NCI-H510A (cell line): ENCODE measurements at places on chromosomes 1 and 21.

GRCh38 chr1:106290805-106291501 is 765.5 kb upstream of the PRMT6 start:
- no peak for DNase-seq

DNA sequence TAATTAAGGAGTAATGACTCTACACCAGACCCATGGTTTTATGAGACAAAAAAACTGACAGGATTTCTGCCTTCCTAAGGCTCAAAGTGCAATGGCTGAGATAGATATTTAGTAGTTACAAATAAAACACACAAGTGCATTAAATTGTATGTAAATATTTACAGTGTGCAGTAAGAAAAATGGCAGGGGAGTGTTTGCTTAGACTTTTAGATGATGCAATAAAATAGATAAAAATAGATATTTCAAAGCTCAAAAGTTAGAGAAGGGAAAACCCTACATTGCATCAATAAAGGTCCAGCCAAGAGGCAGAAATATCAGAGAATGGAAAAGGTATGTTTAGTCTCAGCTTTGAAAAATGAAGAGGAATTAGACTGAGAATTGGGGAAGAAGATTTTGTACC is 226.3 kb upstream of the FGGY start:
- no peak for DNase-seq

GRCh38 chr1:202329891-202330290 is 11.8 kb downstream of the UBE2T start:
- DNase-seq, result no peak

DNA sequence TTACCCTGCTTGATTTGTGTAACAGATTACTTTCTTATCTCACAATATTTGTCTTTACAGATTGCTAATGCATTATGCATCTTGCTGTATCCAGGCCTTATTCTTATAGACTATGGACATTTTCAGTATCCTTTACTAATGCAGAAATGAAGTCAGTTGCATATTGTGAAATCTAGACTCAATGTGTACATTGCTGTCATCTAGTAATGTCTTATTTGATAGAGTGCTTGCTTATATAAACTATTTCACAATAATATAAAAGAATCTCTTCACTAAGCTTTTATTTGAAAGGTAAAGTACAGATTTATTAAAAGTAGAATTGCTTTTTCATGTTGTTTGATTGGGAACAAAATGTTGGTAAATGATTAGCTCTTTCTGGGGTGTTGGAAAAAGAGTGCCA is 39.6 kb downstream of the ALG6 start:
- DNase-seq, result no peak

- DNase-seq, result no peak
Observed at GRCh38 chr1:156499842-156500542, 583 bp downstream of the MEF2D start.

- DNase-seq, result no peak
Observed at GRCh38 chr1:228159008-228159665, 6.5 kb upstream of the IBA57 start.

GRCh38 chr1:229035054-229035747 is 235.7 kb upstream of the RAB4A start:
- DNase-seq, result no peak

DNA sequence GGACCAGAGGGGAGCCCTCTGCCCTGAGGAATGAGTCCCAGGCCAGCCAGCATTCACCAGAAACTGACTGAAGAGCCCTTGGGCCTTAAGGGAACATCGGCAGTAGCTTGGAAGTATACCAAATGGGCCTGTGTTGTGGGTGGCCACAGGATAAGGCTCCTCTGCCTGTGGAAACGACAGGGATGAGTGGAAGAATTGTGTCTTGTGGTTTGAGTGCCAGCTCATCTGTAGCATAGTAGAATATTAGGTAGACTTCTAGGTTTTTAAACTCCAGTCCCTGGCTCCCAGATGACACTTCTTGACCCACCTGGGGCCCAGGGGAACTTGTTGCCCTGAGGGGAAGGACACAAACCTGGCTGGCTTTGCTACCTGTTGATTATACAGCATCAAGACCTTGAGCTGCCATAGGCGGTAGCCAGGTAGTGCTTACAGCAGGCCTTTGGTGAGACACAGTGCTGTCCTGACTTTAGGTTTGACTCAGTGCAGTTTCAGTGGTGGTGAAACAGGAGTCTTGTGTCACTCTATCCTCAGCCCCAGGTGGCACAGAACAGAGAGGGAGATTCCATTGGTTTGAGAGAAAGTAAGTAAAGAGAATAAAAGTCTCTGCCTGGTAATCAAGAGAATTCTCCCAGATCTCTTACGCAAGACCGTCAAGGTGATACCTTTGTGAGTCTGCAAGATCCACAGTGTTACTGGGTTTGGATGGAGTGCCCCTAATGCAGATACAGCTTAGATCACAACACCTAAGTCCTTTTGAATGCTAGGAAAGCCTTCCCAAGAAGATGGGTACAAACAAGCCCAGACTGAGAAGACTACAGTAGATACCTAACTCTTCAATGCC is 50.2 kb downstream of the RABGAP1L start:
- no peak for DNase-seq

DNA sequence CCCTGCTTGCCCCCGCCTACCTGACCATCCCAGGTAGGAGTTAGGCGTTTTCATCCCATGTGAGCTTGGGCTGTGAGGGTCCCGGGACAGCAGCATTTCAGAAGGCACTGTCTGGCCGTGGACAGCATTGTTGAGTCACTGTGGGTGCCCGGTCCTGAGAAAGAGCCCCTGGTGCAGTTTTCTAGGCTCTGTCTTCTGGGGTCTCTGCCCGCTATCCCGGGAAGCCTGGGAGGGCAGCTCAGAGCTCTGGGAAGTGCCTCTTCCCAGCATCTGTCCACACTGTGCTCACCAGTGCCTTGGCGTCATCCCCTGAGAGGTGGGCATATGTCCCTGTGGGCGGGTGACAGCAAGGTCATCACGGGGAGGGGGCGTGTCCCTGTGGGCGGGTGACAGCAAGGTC is 11.4 kb upstream of the ZNF669 start:
- no peak for DNase-seq

DNA sequence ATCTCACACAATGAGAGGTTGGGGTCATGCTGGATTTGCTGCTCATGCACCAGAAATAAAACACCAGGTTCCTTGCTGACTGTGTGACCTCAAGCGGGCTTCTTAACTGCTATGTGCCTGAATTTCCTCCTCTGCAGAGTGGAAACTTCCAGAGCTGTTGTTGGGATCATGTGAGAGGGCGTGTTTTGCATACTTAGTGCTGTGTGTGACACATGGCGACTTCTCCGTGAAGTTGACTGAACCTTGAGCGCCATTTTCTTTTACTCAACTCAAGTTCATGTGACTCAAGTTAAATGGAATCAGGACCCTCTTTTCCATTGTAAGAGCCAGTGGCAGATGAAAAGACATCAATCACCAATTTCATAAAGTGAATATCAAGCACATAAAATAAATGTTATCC is 224.0 kb downstream of the KIF26B start:
- no peak for DNase-seq
